ENCODE measurements at places on chromosomes 2 and 18. TPM values are rescaled to one million over a fixed set of nuclear protein-coding genes. Genes with fewer than 3 reads are reported as not detected.

ARHGAP28 gene
- total RNA-seq, result 0.68 TPM

DNA sequence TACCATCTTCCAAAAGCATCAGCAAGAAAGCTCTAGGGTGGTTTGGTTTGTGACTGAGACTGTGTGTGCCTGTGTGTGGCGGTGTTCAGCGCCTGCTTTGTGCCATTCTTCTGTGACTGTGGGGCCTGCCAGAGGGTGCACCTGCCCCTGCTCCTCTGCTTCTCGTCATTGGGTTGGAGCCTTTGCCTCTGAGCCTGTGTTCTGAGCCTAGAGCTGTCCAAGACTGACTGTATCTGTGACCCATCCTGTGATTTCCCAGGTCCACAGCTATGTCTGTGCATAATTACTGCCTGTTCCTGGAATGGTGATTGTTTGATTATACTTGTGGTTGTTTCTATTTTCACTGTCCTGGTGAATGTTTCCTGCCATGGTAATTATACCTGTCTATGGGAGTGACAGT is 57.1 kb upstream of the KLHL29 start:
- no peak for DNase-seq

DNA sequence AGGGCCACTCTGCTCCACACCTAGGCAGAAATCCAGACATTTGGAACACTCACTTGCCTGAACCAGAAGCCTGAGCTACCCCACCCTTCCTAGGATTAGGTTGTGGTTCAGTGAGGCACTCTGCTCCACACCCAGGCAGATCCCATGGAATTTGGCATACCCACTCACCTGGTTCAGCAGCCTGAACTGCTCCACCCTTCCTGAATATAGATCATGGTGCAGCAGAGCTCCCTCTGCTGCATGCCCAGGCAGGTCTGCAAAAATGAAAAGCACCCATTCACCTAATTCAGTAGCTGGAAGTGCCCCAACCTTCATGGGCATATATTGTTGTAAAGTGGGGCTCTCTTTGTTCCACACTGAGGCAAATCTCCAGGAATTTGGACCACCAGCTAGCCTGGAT is 185.1 kb upstream of the CNTNAP5 start:
- DNase-seq, result no peak

PHOSPHO2 gene
- 2.1 TPM for total RNA-seq

GPD2 gene
- total RNA-seq, result 3.2 TPM

GRCh38 chr2:88452980-88453582 is 588 bp upstream of the FOXI3 start:
- DNase-seq, result no peak

GRCh38 chr2:40127890-40128557 is 323.9 kb downstream of the SLC8A1 start:
- no peak for DNase-seq

LMAN1 gene
- 118 TPM for total RNA-seq
